ENCODE measurements at places on chromosomes 2 and 18.

GRCh38 chr2:23248667-23249066 lies 136.3 kb upstream of the KLHL29 start:
- DNase-seq = no peak

DNA sequence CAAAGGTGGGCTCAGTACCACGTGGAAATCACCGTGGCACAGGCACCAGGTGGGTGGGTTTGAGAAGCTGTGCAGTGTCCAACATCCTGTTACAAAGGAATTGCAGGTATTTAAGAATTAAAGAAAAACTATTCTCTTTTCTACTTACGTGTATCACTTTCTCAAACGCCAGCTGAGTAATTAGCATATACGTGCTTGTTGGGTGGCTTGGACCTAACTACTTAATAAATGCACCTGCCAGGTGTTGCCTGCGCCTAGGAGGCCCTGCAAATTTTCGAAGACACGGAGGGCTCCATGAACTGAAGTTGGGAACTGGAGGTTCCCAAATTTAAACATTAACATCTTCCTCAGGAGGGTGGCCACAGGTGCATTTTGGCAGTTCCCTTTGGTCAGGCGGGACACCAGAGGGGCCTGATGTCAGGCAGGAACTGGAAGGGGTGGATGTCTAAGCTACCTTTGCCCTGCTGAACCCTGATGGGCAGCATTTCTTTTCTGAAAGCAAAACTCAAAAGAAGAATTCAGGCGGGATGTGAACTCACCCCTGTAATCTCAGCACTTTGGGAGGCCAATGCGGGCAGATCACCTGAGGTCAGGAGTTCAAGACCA lies 84.8 kb downstream of the HS6ST1 start:
- no peak for DNase-seq

DNA sequence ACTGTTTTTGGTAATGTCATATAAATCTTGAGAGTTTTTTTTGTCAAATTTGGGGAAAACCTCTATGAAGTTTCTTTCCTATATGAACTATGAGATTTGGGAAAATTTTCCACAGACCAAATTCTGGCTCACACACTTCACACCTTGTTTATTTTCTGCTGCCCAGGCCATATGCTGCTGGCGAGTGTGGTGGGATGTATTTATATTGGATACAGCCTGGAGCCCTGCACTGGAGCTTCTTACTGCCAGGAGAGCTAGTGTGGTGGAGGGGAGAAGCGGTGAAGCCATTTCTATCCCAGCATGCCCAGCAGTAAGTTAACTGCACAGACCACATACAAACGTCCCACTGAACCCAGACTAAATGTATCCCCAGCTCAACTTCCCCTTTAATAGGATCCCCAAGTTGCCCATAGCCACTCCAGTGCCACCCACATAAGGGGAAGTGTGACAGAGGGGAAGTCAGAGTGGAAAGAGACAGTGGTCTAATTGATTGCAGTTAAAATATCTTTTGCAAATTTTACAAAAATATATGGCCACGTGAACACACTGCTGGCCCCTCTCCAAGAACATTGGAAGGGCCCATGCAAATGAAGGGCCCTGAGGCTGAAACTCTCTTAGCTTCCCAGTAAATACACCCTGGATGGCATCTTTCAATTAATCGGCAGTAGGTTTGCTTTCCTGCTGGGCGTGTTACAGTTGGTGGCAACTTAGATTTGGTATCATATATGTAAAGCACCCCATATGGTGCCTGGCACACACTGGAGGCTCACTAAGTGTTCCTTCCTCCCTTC lies 146.6 kb upstream of the ITGA6 start:
- DNase-seq = no peak

GRCh38 chr2:156486147-156486546 lies 50.0 kb downstream of the GPD2 start:
- peak; percentile 55 for DNase-seq

GRCh38 chr2:183063083-183063482 lies 15.5 kb upstream of the DUSP19 start:
- peak; percentile 71 for DNase-seq

DNA sequence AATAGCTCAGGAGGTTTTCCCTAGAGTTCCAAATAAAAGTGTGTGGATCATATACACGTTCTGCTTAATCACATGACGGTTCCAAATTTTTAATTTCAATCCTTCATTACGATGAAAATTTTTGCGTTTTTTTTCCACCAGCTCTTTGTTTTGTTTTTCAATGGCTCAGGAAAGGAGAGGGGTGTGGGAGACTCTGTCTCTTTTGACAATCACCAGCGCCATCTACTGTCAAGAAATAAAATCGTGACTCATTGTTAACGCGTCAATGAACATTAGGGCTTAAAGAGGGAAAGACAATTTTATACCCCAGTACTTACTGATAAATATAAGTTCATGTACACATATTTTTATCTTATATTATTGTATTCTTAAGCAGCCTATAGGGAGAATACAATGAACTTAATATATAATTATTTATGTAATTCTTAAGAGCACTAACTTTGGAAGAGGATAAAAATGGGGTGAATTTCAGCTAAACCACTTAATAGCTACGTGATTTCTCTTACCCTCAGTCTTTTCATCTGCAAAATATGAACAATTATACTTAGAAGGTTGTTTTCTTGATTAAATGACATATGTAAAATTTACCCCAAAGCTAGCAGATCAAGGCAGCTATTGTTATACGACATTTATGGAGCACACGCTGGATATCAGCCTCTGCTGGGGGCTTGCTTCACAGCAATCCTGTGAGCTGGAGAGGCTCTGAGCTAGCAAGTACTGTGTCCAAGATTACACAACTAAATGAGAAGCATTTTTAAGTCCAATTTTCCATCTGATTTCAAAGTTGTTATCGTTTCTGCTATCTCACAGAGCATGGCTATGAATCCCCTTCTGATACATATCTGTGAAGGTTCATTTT lies 47.4 kb upstream of the RMDN2 start:
- peak; percentile 75 for DNase-seq

- DNase-seq = no peak
Observed at GRCh38 chr2:7888876-7889275, 793.0 kb upstream of the ID2 start.

GRCh38 chr2:241855888-241856422 lies 2.7 kb downstream of the PDCD1 start:
- DNase-seq = no peak

DNA sequence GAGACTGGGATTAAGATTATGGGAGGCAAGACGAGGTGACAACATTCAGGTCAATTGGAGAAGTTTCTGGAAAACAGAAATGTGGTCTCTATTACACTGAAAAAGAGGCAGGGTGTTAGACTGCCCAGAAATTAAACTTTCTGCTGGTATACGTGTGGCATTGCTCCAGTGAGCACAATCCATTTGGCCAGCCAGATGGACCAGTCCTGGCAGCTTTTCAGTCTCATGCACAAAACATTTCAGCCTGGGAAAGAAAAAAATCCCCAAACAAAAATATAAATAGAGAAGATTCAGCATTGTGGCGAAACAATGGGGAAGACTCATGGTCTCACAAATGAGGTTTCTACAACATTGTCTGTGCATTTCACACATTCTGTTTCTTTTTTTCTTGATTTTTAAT lies 113.9 kb downstream of the HNMT start:
- DNase-seq = no peak

GRCh38 chr2:128602038-128602698 lies 283.5 kb upstream of the HS6ST1 start:
- no peak for DNase-seq

DNA sequence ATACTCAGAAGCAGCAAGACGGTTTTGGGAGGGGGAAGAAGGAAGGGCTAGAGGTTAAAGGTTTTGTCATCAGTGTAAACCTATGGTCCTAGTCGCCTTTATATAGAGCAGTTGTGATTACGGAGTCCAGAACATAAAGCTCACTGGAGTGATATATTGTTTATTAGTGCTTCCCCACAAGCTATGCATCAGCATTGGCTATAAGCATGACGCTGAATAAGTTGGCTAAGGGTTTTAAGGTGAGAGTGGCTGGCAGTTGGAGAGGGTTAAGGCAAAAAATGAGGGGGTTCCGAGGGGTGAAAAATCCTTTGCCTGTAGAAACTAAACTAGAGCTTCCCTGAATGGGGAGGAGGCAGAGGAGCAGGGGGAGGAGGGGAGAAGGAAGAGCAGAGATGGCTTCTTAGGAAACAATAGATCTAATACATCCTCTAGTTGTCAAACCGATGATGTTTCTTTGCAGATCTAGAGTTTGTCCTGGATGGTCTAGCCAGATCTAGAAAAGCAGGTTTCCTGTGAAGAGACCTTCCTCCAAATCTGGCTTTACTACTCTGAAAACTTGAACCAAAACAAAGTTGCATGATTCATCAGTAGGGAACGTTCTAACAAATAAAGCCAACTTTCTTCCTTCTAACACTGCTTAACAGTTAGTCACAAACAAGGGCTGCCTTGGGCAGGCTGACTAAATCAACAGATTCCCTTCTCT lies 2.5 kb downstream of the KLF7 start:
- DNase-seq = peak; percentile 95

DNA sequence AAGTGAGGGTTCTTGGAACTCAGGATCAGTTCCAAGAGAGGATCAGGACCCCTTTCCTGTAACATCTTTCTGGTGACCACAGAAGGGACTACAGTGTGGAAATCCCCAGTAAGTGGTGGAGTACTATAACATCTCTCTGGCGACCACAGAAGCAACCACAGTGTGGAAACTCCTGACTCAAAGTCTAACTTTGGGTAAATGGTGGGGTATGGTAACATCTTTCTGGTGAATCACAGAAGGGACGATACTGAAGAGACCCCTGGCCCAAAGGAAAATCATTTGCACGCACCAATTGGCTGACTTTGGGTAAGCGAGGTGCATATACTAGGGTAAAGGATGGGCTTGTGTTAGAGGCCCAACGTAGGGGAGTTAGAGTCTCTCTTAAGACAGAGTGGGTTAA lies 56.3 kb upstream of the GULP1 start:
- DNase-seq = no peak

All from fibroblast of skin of right biceps (primary cell).